ENCODE measurements at places on chromosomes 2 and 18. TPM values are rescaled to one million over a fixed set of nuclear protein-coding genes. Genes with fewer than 3 reads are reported as not detected.

Gene REG3G
- not detected for total RNA-seq

Gene C1GALT1C1L
- total RNA-seq, result 2.2 TPM

Gene FHOD3
- total RNA-seq, result 27.2 TPM

Gene TSPYL6
- 0.16 TPM for total RNA-seq

Gene IL1F10
- not detected for total RNA-seq

Gene AFG3L2
- 41.1 TPM for total RNA-seq

Gene OBSL1
- 43.5 TPM for total RNA-seq

Gene TMEM37
- 1.1 TPM for total RNA-seq

Gene EVA1A
- 7.1 TPM for total RNA-seq

Gene PRKAG3
- 1.2 TPM for total RNA-seq

Gene CGREF1
- 4.1 TPM for total RNA-seq

Gene ADRA2B
- 1.6 TPM for total RNA-seq

Gene MGAT4A
- 23.8 TPM for total RNA-seq

Gene REG3A
- total RNA-seq, result not detected

Gene CAPG
- total RNA-seq, result 89.3 TPM

Gene SCYGR4
- total RNA-seq, result not detected

Gene MC5R
- not detected for total RNA-seq

Gene TUBB8B
- total RNA-seq, result not detected

Gene NDC80
- 33.0 TPM for total RNA-seq
